ENCODE measurements at places on chromosomes 2 and 18.

DNA sequence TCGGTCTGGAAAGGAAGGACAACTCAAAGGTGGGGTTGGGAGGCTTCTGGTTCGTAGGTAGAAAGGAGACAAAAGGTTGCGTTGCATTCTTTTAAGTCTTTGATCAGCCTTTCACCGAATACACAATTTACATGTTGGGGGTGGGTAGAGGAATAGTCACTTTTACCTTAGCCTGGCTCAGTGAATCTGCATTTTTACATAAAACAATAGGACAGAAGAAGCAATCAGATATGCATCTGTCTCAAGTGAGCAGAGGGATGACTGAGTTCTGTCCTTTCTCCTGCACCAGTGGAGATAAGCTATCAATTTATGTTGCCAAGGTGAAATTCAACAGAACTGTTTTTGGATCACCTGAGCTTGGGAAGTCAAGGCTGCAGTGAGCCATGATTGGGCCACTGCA is 173.7 kb downstream of the ZEB2 start:
- DNase-seq = no peak

DNA sequence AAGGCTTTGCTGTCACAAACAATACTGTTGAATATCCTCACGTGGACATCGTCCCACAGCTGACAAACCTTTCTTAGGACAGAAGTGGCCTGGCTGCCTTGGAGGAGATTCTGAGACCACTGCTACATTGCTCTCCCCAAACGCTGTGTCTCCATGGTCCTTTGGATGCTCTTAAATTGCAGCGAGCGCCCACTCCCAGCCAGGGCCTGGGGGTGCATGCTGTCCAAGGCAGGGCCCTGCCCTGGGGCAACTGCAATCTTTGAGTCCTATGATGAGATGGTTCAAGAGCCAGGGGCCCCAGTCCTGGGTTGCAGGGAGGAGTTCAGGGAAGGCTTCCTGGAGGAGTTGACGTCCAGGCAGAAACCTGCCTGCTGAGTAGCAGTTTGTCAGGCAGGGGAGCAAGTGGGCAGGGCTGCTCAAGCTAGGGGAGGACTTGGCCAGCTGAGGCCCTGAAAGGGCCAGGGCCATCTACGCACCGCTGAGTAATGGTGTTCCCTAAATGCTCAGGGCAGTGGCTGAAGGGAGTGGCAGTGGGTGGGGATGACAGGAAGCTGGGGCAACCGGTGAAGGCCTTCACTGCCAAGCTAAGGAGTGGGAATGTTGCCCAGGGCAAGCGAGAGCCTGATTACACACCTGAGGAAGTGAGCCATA is 10.8 kb upstream of the SDC1 start:
- no peak for DNase-seq

GRCh38 chr2:13542642-13543041 is 825.9 kb downstream of the TRIB2 start:
- DNase-seq = no peak

- no peak for DNase-seq
Observed at GRCh38 chr18:9017167-9017904, 85.2 kb upstream of the NDUFV2 start.

DNA sequence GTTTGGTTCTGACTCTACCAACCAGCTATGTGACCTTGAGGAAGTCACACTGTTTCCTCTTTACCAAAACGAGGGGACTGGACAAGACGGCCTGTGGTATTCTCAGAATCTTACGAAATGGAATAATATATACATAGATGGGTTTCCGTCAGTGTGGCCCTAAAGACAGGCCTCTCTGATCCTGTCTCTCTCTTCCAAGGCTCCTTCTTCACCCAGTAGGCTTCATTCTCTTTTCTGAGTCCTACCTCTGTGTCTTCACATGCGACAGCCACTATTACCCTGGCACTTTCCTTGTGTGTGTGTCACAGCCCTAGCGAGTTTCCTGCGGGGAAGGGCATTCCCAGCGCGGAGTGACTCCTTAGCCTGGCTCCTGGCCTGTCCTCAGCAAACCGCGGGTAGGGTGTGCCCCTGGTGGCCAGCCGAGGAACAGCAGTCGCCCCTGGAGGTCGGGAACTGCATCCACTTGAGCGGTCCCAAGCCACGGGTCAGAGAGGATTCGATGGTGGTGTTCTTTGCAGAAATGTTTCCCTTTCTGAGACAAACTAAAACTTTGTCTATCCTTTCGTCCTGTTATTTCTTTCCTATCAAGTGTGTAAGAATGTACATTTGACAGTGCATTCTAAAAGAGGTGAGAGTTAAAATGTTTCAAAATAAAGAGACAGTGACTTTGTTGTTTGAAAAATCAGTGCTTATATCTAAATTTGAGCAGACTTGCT is 63.3 kb downstream of the RAB31 start:
- DNase-seq = peak; percentile 27

DNA sequence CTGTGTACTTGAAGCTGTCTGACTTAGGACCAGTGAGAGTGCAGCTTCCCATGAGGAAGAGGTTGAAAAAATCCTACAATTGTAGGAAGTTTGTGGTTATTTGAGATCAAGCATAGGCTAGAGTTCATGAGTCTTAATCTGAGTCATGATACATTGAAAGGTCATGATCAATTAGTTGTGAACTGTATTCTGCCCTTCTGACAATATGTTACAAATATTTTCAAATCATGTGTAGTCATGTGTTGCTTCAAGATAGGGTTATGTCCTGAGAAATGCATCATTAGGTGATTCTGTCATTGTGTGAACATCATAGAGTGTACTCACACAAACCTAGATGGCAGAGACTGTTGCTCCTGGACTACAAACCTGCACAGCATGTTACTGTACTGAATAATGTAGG is 68.4 kb upstream of the MFF start:
- DNase-seq = no peak

DNA sequence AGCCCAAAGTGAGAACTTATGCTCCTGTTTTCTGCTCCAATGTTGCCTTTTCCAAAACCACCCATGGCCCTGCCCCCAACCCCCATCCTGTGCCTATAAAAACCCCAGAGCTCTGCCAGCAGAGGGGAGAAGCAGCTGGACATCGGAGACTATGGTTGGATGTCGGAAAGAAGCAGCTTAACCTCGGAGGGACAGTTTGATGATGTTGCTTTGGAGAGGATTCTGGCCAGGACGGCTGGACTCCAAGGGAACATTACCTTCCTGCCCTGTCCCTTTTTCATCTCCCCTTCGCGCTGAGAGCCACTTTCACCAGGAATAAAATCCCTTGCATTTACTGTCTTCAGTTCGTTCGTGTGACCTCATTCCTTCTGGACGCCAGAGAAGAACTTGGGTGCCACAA is 158.4 kb downstream of the PTPRM start:
- no peak for DNase-seq

GRCh38 chr2:45070113-45070652 is 60.9 kb upstream of the SIX2 start:
- DNase-seq = no peak

GRCh38 chr18:55119016-55119415 is 159.8 kb upstream of the CCDC68 start:
- no peak for DNase-seq

- DNase-seq = no peak
Observed at GRCh38 chr2:172108587-172108930, 5.9 kb upstream of the DLX2 start.

DNA sequence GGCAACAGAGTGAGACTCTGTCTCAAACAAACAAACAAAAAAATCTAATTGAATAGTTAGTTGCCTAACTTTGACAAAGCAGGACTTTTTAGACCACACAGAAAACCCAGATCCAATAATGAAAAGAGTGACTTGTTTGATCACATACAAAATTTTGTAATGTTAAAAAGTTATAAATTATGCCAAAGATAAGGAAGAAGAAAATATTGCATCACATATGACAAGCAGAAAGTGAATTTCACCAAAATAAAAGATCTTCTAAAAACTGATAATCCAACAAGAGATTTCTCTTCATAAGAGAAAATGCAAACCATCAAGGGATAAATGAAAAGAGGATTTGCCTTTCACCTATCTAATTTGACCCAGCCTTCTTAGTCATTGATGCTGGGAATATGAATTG is 2.8 kb upstream of the RMP24 start:
- DNase-seq = no peak

- DNase-seq = no peak
Observed at GRCh38 chr2:37708146-37708545, 36.7 kb upstream of the CDC42EP3 start.

DNA sequence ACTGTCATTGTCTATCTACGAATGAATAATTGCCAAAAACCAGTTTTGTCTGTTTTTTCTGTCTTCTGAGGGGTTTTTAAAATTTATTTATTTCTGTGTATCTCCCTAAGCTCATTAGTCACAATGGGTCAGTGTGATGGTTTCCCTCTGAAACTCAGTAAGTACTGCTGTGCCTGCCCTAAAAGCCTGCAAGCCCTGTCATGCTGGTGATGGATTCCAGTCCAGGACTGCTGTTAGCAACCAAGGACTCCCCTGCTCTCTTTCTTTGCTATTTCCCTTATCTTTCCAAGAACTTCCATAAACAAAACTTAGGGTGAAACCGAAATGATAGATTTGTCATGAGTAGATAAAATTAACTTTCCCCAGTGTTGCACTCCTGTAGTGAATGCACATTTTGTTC is 11.8 kb upstream of the DSG2 start:
- DNase-seq = no peak

- DNase-seq = no peak
Observed at GRCh38 chr2:120425014-120425413, 79.1 kb downstream of the INHBB start.

DNA sequence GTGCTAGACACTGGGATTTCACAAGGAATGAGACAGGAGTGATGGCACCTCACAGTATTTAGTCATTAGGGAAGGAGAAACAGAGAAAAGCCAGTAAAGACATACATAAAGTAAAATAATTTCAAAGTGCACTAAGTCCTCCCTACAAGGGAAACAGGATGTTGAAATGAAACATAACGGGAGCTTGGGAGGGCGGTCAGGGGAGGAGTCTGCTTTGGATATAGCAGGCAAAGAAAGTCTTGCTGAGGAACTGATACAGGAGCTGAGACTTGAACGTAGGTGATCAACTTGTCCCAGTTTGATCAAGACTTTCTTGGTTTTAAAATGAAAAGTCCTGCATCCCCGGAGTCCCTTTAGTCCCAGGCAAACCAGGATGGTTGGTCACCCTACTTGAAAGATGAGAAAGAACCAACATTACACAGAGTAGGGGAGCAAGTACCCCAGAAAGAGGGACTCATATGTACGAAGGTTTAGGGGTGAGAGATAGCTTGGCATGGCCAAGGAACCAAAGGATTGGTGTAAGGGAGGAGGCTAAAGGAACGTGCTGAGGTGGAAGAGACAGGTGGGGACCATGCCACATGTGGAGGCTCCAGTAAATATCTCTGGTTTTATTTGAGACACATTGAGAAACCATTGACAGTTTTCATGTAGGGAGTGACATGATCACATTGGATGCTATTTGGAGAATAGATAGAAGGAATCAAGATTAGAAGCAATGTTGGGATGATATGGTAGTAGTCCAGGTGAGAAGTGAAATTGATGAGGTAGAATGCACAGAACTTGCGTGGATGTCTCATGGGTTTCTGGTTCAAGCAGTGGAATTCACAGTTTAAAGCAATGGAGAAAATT is 28.4 kb downstream of the FBXO48 start:
- DNase-seq = no peak
